ENCODE measurements at places on chromosomes 7 and 10.

GRCh38 chr10:6504296-6504695 is 75.8 kb downstream of the PRKCQ start:
- DNase-seq, result no peak

DNA sequence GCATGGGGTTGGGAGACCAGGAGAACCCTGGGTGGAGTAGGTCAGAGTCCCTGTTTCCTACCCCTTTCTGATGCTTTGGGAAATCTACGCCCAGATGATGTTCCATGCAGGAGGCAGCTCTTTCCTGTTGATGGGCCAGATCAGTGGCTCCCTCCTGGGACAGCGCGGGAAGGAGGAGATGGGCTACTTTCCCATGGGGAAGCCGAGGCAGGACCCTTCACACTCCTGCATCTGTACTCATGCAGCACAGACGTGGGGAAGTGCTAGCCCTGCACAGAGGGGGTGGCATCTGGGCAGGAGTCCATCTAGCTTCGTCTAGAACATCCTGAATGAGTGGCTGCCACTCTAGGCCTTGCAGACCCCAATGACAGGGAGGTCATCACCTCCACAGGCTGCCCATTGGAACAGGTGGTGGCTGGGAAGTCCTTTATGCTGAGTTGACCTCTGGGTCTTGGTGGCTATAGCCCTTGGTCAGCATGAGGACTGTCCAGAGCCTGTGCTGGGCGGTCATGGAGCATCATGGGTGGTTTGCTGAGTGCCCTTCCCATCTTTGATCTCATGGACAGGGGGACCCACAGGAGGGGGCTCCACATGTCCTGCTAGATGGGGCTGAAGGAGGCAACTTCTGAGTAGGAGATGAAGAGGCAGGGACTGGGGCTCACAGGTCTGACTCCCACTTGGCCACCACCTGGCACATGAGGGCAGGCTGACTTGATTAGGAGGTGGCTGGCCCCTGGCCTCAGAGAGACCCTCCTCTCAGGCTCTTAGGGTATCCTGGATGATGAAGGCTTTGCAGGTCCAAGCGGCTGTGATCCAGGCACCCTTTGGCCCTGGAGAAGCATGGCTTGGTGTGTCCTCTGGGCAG is 24.6 kb downstream of the RAMP3 start:
- no peak for DNase-seq

GRCh38 chr10:80528185-80528700 is 9.5 kb upstream of the SH2D4B start:
- DNase-seq, result peak; percentile 87

DNA sequence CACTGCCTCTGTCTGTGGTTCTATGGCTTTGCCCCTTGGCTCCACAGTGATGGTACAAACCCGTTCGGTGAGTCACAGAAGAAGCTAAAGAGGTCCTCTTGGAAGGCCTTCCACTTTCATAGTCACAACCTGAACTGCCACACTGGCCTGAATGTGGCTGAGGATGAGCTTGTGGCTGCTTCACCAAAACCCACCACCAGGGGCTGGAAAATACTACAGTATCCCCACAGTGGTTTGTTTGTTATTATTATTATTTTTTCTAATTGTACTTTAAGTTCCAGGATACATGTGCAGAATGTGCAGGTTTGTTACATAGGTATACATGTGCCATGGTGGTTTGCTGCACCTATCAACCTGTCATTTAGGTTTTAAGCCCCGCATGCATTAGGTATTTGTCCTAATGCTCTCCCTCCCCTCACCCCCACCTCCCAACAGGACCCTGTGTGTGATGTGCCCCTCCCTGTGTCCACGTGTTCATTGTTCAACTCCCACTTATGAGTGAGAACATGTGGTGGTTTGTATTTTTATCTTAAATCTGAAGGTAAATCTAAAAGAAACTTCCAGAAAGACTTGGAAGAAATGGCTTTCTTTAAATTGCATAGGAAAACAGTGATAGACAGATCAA is 160.8 kb upstream of the NPSR1 start:
- DNase-seq, result no peak
